ENCODE measurements at places on chromosomes 2 and 18.

- DNase-seq, result no peak
Measured at GRCh38 chr2:240140511-240140910, at the start of gene OTOS. OTOS (minus strand) TSS chr2:240140658; CDS start chr2:240140326, 332 bp downstream.

GRCh38 chr2:107466241-107466640 is 360.5 kb upstream of the RGPD4 start:
- no peak for DNase-seq

DNA sequence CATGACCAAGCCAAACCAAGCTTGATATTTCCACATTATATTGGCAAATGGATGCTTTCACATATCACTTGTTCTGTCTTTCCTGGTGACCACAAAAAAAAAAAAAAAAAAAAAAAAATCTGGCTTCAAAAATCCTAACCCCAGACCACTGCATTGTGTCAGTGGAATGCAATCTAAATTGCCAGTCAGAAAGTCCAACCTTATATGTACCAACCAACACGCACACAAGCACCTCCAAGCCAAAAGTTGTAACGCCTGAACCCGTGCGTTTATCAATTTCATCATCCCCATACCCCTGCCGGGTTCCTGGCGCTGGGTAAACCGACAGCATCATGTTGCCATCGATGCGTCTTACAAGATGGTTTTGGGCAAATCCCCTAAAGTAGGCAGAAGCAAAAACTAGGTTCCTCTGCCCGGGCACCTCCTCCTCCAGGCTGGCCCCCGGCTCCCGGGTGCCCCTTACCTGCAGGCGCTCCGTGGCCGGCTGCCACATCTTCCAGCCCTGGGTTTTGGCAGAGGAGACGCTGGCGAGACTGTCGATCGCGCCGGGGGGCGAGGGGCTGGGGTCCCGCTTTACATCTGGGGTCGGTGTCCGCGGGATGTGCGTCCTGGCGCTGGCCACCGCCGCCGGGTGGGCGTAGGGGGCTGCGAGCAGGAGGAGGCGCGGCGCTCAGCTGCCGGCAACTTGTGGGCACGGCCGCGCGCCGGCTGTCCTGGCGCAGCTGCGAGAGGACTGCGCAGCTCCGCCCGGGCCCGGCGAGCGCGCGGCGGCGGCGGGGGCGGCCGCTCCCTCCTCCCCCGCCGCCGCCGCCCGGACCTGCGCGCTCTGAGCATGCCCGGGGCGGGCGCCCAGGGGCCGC is at the start of gene PID1:
Gene PID1, minus strand, starts transcription at position 737 of the 860 bp plus-strand sequence. Its CDS starts 244 bp downstream, at position 493.
- DNase-seq, result peak; percentile 60

GRCh38 chr2:239298116-239298804 is 102.6 kb downstream of the HDAC4 start:
- no peak for DNase-seq

GRCh38 chr2:182088681-182089320 is 103.1 kb downstream of the PPP1R1C start:
- no peak for DNase-seq

DNA sequence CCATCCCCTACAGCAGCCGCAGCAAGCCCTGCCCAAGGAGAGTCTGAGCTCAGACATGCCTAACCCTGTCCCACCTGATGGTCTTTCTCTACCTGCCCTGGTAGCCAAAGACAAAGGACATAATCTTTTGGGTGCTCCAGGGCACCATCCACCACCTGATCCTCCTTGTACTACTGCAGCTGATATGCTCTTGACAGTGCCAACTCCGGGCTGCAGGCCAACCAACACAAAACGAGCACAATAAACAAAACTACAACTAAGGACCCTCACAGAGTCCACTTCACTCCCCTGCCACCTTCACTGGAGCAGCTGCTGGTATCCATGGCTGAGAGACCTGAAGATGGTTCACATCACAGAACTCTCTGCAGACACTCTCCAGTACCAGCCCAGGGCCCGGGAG is 106.3 kb downstream of the GRB14 start:
- no peak for DNase-seq

DNA sequence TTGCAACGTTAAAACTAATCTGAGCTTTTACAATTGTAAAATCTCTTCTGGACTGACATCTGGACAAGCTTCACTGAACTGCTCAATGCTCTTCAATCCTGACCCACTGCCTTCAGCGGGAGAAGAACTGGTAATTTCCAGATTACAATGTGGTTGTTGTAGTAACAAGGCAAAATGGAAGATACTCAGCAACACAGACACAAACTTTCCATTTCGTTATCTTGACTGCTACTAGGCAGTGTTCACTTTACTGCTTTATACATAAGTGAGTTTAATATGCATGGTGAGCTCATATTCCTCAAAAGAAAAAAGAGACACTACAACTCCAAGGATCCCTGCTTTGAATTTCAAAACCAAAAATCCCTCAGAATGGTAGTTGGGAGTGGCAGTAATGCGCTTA is 51.9 kb downstream of the GRB14 start:
- no peak for DNase-seq

DNA sequence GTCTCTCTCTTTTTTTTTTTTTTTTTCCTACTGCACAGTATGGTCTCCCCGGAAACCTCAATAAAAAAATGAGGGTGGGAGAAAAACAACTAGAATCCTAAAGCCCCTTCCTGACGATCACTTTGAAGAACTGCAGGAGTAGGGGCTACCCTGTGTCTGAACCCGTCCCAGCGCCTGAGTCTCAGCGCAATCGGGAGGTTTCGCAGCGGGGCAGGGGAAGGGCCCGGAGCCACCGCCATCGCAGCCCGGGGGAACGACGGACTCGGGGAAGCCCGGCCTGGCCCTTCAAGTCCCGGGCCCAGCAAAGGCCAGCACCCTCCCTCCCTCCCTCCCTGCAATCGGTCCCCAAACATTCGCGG is 411 bp downstream of the NARS1 start:
- DNase-seq, result no peak

DNA sequence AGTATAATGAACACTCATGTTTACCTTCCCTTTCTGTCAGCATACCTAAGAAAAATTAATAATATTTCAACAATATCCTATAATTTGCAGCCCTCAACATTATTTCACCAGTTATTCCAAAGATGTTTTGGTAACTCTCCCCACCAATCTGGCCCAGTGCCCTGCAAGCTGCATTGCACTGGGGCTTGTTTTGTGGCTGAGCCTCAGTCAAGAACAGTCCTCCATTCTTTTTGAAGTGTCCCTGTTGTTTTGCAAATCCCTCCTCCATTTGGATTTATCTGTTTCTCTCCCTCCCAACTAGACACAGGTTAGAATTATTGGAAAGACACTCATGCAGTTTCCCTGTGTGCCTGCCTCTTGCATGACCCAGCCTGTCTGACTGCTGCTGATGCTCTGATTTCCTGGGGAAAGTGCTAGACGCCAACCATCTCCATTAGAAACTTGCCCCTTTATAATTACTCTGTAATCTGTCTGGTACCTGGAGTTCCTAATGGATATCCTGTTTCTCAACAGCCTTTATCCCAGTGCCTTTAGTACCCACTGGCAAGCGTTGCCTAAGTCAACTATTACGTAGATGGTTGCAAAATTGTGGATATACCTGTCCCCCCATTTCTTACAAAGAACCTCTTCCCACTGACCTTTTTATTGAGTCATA is 60.2 kb downstream of the EIF5B start:
- no peak for DNase-seq

- DNase-seq, result no peak
Measured at GRCh38 chr18:54555996-54556395, 35.0 kb upstream of the DYNAP start.

DNA sequence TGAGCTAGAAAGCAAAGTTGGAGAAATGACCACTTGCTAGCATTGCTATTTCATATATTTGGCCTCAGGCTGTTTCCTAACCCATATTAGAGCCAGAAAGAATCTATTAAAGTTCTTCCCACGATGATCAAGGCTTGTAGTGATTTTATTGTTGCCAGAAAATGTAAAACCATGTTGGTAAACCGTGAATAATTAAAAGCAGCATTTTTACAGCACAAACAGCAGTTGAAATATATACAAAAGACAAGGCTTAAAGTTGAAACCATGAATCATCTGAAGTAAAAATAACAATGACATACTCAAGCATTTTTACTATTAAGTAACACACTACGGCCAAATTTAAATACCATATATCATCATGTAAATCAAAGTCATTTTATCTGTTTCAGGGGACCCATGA is 27.7 kb upstream of the DSC3 start:
- no peak for DNase-seq

- no peak for DNase-seq
Measured at GRCh38 chr2:39158351-39158750, 37.5 kb upstream of the SOS1 start.

GRCh38 chr18:69958422-69958821 is 10.7 kb upstream of the CD226 start:
- DNase-seq, result no peak

- no peak for DNase-seq
Measured at GRCh38 chr2:46306988-46307655, 9.9 kb downstream of the EPAS1 start.

DNA sequence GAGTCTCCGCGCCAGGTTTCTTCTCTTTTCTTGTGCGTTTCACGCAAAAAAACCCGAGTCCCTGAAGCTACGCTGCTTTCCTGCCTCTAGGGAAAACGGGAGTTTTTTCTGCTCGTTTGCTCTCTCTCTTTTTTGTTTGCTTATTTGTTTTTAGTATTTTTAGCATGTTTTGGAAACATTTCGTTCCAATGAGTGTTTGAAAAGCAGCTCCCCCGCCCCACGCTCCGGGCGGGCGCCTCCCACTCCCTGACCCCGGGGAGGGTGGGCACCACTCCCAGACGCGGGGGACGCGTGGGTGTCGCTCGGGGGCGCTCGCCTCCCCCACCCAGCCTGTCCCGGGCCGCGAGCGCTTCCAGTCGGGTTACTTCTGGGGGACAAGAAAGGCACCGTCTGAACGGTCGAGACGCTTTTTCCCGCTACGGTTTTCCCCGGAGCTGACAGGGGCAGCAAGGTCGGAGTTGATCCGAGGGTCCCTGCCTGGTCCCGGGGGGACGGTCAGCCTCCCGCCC is 446 bp upstream of the EFHD1 start:
- no peak for DNase-seq

DNA sequence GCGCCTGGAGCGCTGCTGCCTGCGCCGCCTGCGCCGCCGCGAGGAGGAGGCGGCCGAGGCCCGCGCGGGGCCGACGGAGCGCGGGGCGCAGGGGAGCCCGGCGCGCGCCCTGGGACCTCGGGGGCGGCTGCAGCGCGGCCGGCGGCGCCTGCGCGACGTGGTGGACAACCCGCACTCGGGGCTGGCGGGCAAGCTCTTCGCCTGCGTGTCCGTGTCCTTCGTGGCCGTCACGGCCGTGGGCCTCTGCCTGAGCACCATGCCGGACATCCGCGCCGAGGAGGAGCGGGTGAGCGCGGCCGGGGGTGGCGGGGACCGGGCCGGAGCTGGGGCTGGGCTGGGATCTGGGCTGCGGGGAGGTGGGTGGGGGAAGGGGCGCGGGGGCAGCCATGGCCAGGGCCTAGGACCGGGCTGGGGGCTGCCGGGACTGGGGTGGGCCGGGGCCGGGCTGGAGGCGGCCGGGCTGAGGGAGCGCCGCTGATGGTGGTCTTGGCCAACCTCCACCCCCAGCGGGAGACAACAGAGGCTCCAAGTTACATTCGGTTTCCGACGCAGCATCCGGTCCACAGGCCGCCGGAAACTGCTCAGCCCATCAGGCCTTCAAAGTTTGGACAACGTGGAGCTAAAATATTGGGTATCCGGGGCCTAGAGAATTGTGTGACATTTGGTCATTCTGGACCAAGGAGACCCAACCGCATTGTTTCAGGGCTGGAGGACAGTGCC is 66.4 kb downstream of the KCNG2 start:
- DNase-seq, result no peak

GRCh38 chr2:197197895-197198311 is 112.7 kb downstream of the ANKRD44 start:
- no peak for DNase-seq

GRCh38 chr2:6475155-6475940 is 390.4 kb downstream of the CMPK2 start:
- no peak for DNase-seq

- DNase-seq, result no peak
Measured at GRCh38 chr2:168529900-168530561, 74.0 kb downstream of the CERS6 start.

DNA sequence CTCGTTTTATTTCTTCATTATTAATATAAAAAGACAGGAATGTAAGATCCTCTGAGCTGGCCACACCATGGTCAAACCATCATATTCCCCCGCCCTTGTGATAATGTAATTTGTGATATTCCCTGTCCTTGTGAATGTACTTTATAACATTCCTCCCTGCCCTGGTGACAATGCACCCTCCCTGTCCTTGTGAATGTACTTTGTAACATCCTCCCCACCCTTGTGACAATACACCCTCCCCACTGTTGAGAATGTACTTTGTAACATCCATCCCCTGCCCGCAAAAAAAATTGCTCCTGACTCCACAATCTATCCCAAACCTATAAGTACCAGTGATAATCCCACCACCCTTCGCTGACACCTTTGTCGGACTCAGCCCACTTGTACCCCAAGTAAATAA is 211.0 kb downstream of the MBD2 start:
- DNase-seq, result no peak

DNA sequence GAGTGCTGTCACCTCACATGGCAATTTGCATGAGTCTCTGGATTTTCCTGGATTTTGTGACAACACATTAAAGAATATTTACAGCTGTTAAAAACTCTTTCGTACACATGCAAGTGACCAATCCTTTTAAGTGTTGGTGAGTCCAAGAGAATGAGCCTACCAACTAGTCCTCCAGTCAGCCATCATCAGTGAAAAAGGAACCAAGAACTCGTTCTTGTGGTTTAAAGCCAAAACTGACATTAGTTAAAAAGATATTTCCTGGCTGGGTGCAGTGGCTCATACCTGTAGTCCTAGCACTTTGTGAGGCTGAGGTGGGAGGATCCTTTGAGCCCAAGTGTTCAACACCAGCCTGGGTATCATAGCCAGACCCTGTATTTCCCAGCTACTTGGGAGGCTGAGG is 215.4 kb upstream of the ITGA4 start:
- no peak for DNase-seq

DNA sequence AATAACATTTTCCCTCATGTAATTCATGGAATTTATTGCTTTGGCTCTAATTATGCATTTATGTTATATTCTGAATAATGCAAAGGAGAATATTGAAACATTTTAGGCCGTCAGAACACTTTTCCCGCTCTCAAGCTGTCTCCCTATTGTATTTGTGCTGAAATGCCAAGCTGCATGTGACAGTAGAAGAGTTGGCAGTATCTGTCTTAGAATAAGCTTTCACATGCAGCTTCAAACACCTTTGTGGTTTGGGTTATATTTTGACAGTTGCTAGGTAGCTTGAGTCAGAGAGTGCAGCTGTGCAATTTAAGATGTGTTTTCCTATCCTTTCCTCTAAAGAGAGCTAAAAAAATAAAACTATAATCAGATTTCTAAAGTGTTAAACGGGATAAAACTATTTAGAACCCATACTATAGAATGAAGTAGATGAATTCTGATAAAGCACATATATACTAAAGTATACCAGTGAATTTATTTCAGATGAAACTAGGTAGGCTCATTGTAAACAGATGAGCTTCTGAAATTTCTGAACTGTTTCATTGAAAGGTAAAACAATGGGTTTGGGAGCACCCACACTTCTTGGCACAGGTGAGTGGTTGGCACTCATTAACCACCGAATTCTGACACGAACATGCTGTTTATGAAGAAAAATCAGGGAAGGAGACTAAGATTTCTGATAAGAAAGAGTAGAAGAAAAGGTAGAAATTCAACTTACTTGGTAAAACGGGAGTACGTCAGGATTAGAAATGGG is 43.4 kb downstream of the PLCL1 start:
- no peak for DNase-seq

Measured in glutamatergic neuron (in vitro differentiated cells).